ENCODE measurements at places on chromosomes 6 and 20. TPM values are rescaled to one million over a fixed set of nuclear protein-coding genes. Genes with fewer than 3 reads are reported as not detected.

- no peak overlapping the region for H3K4me3 ChIP-seq
- no peak for DNase-seq
- no peaks in the 10 kb centered on the region for H3K36me3 ChIP-seq
- no peaks in the 10 kb centered on the region for H3K4me1 ChIP-seq
These were observed 600.3 kb downstream of the CDH26 start for GRCh38 chr20:60558486-60558885.

HLA-DRB5 gene
- total RNA-seq: 22.1 TPM

UBE3D gene
- 7.0 TPM for total RNA-seq

GRCh38 chr6:157989541-157990289 is 8.1 kb downstream of the SYNJ2 start:
- H3K4me1 ChIP-seq: peaks cover 42% of the 10 kb centered on the region
- H3K4me3 ChIP-seq: peak overlapping the region; percentile 22
- H3K36me3 ChIP-seq: peaks cover 9% of the 10 kb centered on the region
- H3K27me3 ChIP-seq: no peaks in the 10 kb centered on the region
- no peak for DNase-seq

DNA sequence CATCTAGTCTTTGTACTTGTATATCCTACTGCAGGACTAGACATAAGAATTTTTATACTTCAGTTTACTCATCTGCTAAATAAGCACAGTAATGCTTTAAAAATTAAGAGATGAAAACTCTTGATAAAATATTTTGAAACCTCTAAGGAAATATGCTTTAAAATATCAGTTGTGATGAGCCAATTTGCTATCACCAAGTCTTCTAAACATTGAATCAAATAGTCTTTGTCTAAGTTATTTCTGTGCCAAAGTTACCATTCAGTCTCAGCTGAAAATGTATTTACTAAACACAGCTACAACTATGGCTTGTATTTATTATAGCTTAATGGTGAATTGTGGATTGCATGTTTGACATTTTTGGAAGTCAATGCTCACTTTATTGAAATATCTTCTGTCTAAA is 46.2 kb upstream of the RFPL4B start:
- H3K36me3 ChIP-seq: peaks cover 4% of the 10 kb centered on the region
- DNase-seq: no peak
- no peak overlapping the region for H3K4me3 ChIP-seq
- peaks cover 35% of the 10 kb centered on the region for H3K4me1 ChIP-seq
- H3K27ac ChIP-seq: no peak overlapping the region

DNA sequence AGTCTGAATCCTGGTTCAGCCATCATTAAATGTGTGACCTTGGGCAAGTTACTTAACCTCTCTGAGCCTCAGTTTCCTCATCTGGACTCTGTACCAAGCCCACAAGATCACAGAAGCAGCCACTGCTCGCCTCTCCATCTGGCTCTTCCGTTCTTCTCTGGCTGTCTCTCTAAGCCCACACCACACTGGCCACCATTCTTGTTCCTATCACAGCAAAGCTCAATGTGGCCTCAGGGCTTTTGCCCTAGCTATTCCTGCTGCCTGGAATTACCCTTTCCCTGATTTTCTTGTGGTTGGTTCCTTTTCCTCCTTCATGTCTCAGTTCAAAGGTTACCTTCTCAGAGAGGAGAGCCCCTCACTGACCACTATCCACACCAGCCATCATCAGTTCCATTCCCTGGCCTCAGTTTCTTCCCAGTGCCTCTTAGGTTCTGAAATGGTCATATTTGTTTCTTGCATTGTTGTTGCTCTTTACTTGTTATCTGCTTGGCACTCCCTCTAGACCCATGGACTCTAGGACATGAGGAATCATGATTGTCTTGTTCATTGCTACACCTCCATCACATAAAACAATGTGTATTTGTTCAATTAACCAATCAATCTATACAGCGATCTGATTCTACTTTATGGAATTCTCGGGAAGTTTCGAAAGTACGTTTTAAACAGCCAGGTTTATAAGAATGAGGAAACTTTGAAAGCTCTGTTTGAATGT is 56.5 kb upstream of the PTPN1 start:
- H3K4me3 ChIP-seq: no peak overlapping the region
- H3K36me3 ChIP-seq: no peaks in the 10 kb centered on the region
- DNase-seq: no peak
- H3K4me1 ChIP-seq: peaks cover 17% of the 10 kb centered on the region
- H3K27ac ChIP-seq: peak overlapping the region; percentile 1
- peaks cover 8% of the 10 kb centered on the region for H3K27me3 ChIP-seq

MTFR2 gene
- 2.5 TPM for total RNA-seq

- H3K4me1 ChIP-seq: no peaks in the 10 kb centered on the region
- no peaks in the 10 kb centered on the region for H3K27me3 ChIP-seq
- H3K36me3 ChIP-seq: no peaks in the 10 kb centered on the region
- H3K4me3 ChIP-seq: no peak overlapping the region
These were observed 114.3 kb downstream of the GJA1 start for GRCh38 chr6:121549736-121550135.

RBM38 gene
- total RNA-seq: 26.5 TPM

DNA sequence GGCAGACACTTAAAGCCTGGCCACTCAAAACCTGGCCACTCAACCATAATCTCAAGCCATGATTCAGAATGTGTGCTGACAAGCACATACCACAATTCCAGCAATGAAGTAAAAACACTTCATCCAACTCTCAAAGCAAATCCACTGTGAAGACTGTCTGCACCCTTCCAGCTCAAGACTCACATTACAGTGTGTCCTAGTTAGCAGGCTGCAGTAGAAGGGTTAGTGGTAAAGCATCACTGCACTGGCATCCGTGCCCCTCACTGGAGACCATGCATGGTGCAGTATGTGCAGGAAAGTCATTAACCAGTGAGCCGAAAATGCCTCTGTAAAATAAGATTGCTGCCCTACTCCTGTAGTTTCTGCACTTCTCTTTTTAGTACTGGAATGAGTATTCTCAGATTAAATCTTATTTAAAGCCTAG is 43.4 kb downstream of the SLC23A2 start:
- peaks cover 23% of the 10 kb centered on the region for H3K4me1 ChIP-seq
- no peaks in the 10 kb centered on the region for H3K27me3 ChIP-seq
- H3K36me3 ChIP-seq: peaks cover 3% of the 10 kb centered on the region
- no peak overlapping the region for H3K4me3 ChIP-seq

HLA-DQB2 gene
- not detected for total RNA-seq

- no peak overlapping the region for H3K4me3 ChIP-seq
- no peaks in the 10 kb centered on the region for H3K27me3 ChIP-seq
- DNase-seq: no peak
- peaks cover 14% of the 10 kb centered on the region for H3K36me3 ChIP-seq
- H3K4me1 ChIP-seq: no peaks in the 10 kb centered on the region
These were observed 472.6 kb downstream of the UTRN start for GRCh38 chr6:144757730-144758129.

- no peak overlapping the region for H3K4me3 ChIP-seq
- DNase-seq: no peak
- H3K36me3 ChIP-seq: peaks cover 15% of the 10 kb centered on the region
- no peaks in the 10 kb centered on the region for H3K27me3 ChIP-seq
- no peak overlapping the region for H3K27ac ChIP-seq
- H3K4me1 ChIP-seq: no peaks in the 10 kb centered on the region
These were observed 22.7 kb upstream of the RNF8 start for GRCh38 chr6:37331047-37331446.

DNA sequence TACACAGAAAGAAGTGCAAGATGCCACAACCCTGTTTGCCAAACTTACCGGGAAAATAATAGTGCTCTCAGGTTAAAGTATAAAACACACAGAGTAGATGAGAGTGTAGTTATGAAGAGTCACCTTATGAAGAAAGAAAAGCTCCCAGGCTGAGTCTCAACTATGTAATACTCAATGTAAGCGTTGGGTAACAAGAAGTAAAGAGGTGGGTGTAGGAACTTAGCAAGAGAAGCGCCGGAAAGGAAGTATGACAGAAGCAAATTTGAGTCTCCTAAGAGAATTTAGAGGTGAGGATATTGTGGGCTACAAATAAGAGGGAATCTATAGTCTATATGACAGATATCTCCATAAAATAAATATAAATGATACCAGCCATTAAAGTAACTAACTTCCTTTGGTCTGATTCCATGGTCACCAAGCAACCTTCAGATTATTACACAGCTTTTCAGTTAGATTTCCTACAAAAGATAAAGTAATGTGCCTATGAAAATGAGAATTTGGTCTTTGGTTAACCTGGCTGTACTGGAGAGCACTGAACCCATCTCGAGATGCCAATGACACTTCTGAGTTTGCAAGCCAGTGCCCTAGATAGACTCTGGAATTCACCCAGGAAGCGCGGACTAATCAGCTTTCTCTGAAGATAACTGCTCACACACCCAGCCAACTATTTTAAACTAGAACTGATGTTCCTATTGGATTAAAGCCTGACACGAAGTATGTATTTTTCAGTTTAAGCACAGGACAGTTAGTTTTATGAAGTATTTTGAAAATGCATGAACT is 1.8 kb downstream of the TUBE1 start:
- no peak overlapping the region for H3K27ac ChIP-seq
- H3K4me1 ChIP-seq: peaks cover 14% of the 10 kb centered on the region
- no peaks in the 10 kb centered on the region for H3K27me3 ChIP-seq
- H3K4me3 ChIP-seq: peak overlapping the region; percentile 74

DEFB127 gene
- not detected for total RNA-seq

DOK5 gene
- total RNA-seq: 2.2 TPM

Measured in type B pancreatic cell (in vitro differentiated cells).